ENCODE measurements at places on chromosomes 2 and 18.

- DNase-seq: no peak
Observed at GRCh38 chr2:239711911-239712570, 311.2 kb upstream of the HDAC4 start.

GRCh38 chr2:174572556-174572955, 25.0 kb downstream of the WIPF1 start:
- DNase-seq: no peak

- no peak for DNase-seq
Observed at GRCh38 chr18:79545736-79546171, 133.8 kb upstream of the CTDP1 start.

GRCh38 chr2:159094173-159094737, 125.8 kb downstream of the TANC1 start:
- DNase-seq: no peak

DNA sequence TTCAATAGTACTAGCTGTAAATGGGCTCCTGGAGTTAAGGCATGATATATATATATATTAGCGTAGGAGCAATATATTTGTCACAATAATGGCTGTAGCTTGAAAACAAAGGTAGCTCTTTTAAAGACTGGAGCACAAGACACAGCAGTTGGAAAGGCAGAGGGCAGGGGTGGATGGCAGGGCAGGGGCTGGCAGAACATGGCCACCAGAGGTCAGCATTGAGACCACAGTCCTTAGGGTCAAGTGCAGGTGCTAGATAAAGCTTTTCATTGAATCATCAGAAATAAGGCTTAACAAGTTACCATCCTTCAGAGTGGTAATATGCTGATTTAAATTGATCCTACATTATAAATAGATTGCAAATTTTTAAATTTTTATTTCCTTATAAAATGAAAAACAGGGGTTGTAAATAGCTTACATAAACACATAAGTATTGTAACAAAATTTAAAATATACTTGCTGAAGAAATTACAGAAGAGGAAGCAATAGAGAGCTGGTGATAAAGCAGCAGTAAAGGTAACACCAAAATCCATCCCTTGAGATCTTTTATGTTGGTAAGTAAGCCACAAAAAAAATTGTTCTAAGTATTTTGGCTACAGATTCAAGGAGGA, 161.2 kb upstream of the PIEZO2 start:
- DNase-seq: peak; percentile 49

DNA sequence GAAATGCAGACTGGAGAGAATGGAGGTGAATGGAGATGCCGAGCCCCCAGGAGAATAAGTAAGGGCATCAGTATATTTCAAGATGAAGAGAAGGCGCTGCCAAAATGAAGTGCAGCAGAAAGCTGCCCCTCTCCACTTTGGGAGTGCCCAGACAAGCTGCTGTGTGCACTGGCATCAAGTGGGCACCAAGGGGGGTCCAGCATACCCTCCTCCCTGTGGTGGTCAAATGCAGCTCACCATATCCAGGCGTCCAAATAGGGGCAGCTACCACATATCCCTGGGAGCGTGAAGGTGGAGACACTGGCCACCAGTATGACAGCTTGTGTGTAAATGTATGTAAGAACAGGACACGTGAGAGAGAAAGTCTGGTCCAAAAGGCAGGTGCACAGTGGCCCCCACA, 236.6 kb downstream of the KLHL29 start:
- no peak for DNase-seq

GRCh38 chr2:64233376-64233922, 89.2 kb upstream of the PELI1 start:
- DNase-seq: no peak

- DNase-seq: peak; percentile 99
Observed at GRCh38 chr2:31401580-31401979, 13.0 kb downstream of the XDH start.

- DNase-seq: no peak
Observed at GRCh38 chr18:6590326-6590725, 139.2 kb upstream of the ARHGAP28 start.

GRCh38 chr2:41027095-41027494, 575.2 kb upstream of the SLC8A1 start:
- no peak for DNase-seq

GRCh38 chr2:109200616-109201464, 71.8 kb downstream of the SH3RF3 start:
- no peak for DNase-seq

- DNase-seq: no peak
Observed at GRCh38 chr2:229296536-229296935, 25.4 kb upstream of the PID1 start.

- no peak for DNase-seq
Observed at GRCh38 chr2:159651884-159652283, 35.5 kb upstream of the BAZ2B start.

- peak; percentile 74 for DNase-seq
Observed at GRCh38 chr2:30252723-30253701, 21.7 kb downstream of the LBH start.

DNA sequence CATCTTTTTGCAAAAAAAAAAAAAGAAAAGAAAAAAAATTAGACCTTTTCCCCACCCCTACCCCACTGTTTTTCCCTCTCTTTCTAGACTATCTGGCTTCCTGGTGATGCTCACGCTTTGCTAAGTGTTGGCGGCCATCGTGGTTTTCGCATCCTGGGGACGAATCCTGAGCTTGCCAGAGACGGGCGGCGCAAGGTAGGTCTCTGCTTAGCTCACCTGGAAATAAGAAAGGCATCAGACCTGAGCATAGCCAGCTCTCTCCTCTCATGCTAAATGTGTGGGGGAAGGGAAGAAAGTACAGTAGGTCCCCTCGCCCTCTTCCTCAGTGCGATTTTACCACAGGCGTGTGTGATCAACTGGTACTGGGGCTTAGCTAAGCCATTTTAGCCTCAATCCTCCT, 90.5 kb downstream of the KLHL29 start:
- no peak for DNase-seq

DNA sequence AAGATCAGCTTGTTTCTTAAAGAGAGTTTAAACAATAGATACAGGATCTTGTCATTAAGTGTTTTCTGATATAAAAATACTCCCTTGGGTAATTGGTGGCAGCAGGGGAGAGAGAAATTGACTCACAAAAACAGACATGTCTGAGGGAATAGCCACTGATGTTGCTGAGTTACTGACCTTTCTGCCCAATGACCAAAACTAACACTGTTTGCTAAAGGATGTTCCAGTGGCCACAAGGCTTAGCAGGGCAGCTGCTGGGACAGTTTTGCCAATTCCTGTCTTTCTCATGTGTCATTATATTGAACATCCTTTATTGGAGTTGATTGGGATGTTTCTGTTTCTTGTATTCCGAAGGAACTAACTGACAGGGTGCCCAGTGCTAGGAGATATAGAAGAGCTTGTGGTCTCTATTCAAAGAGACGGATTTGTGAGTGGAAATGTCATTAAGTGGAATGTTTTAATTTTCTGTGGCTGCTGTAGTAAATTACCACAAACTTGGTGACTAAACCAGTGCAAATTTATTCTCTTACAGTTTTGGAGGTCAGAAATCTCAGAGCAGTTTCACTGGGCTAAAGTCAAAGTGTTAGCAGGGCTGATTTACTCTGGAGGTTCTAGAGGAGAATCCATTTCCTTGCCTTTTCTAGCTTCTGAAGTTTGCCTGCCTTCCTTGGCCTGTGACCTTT, 124.8 kb upstream of the RMDN2 start:
- DNase-seq: peak; percentile 30

GRCh38 chr2:164842624-164842966, 972 bp upstream of the COBLL1 start:
- DNase-seq: no peak

DNA sequence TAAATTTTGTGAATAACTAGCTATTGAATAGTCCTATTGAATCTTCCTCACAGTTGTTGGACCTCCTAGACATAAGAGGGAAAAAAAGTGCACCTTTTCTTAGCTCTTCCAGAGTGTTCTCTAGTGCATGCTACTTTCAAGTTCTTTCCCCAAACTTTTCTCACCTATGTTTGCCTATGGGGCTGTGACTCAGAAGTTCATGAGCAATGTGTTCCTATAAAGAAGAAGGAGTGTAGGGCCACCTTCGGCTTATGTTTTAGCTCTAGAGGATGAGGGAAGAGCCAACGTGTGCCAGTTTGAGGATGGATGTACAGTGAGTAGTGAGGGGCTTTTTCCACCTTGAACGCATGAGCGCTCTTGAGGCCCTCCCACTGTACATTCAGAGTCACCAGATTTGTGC, 27.0 kb upstream of the HNMT start:
- no peak for DNase-seq

- peak; percentile 29 for DNase-seq
Observed at GRCh38 chr18:33210575-33211189, 229.8 kb downstream of the CCDC178 start.

GRCh38 chr2:33770023-33770422, 170.9 kb upstream of the FAM98A start:
- no peak for DNase-seq

- peak; percentile 29 for DNase-seq
Observed at GRCh38 chr18:64017870-64018269, 48.0 kb downstream of the SERPINB8 start.

DNA sequence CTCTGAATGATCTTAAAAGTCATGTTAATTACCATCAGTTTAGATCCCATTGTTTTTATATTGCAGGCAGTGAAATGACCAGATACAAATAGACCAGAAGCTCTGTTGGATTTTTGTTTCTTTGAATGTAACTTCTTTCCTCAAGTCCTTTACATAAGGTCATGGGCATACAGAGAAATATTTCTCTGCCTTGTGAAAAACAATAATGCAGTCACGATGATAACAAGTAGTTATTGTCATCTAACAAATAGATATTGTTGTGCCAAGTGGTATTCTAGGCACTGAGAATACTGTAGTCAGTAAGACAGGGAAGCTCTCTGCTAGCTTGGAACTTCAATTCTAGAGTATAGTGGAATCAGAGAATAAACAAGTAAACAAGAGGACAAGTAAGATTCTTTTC, 94.7 kb upstream of the BARD1 start:
- no peak for DNase-seq

DNA sequence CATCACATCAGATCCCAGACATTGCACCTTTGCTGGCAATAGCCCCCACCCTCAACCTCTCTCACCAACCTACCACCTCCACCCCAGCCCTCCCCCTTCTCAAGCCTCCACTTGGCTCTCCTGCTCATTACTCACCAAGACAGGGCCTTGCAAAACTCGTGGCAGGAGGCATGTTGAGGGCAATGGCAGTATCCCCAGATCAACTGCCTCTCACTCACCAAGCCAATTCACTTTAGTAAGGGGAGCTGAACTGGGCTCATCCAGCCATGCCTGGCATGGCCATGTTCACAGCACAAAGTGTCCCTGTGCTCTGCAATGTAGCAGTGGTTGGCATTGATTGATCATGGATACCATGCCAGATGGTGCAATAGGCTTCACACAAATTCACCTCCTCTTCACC, 46.3 kb upstream of the TEX51 start:
- no peak for DNase-seq

GRCh38 chr2:109614715-109615636, 812 bp downstream of the SOWAHC start:
- no peak for DNase-seq

GRCh38 chr2:108417254-108417653, 31.8 kb upstream of the GCC2 start:
- no peak for DNase-seq

DNA sequence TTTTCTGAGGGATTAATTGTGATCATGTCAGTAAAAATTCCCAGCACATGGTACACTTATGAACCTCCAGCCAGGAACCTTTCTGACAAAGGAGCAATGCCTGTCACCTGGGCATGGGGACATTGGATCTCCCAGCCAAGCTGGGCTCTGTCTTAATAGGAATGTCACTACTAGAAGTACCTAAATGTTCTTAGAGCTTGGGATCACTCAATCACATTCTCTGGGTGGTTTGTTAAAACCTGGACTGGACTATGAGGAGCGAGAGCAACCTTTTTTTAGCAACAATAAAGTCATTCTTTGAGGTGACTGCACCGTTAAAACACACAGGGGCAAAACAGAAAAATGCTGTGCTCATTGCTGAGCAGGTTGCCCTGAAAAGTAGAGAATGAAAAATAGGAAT, 6.4 kb upstream of the PPP1CB start:
- DNase-seq: no peak

GRCh38 chr2:26890341-26891000, 42.5 kb downstream of the DPYSL5 start:
- DNase-seq: no peak

- no peak for DNase-seq
Observed at GRCh38 chr2:43121580-43122314, 104.7 kb downstream of the ZFP36L2 start.

GRCh38 chr2:9748577-9748976, 94.7 kb upstream of the TAF1B start:
- DNase-seq: no peak
